CD4-positive, alpha-beta T cell treated with Interleukin-4 for 1 hour (primary cell): ENCODE measurements at places on chromosomes 1 and 21.

DNA sequence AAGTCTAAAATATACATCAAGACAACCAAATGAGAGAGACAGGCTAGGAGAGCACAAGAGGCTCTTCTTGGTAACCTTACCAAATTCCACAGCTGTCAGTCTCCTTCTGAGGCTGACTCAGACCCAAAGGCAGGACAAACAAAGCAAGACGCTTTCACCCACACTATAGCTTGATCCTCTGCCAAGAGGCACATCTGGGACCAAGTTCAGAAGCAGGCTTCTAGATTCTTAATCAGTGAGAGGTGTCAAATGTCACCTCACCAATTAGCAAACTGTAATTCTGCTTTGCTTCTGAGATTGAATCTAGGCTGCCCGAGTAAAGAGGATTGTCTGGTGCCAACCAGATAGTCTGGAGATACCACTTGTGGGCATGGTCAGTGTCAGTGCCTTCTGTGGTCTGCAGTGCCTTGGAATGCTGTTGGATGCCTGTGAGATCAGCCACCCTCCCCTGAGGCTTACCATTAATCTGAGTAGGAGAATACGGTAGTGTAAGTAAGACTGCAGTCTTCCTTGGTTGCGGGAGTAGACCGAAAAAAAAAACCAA, 151.0 kb downstream of the FMN2 start:
- no peak for DNase-seq

DNA sequence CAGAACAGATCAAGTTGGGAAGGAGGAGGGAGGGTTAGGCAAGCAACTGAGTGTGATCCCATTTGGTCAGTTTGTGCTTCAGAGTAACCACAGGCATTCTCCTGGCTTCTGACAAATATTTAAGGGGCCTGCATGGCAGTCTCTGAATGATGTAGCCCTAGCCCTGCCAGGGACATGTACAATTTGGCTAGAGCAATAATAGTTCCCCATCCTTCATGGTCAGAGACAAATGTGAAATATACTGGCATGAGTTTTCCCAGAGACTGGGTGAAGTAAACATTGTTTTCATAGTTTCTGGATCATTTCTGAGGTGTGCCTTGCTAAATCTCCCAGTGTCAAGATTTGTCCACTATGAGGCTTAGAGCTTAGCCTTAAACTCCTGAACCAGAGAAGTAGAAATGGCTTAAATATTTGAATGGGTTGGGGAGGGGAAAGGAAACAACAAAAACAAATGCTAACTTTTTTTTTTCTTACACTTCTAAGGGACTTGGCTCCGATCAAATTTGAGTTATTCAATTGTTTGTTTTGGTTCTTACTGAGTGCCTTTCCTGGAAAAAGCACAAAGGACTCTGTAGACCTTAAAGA, 42.0 kb upstream of the UBE2U start:
- DNase-seq, result no peak

GRCh38 chr1:242854466-242854865, 330.0 kb upstream of the PLD5 start:
- no peak for DNase-seq

- peak; percentile 34 for DNase-seq
Observed at GRCh38 chr1:6108937-6109614, 63.4 kb downstream of the KCNAB2 start.

- DNase-seq, result peak; percentile 70
Observed at GRCh38 chr1:53393325-53393792, 65.5 kb upstream of the LRP8 start.
